Stimulated activated CD4-positive, alpha-beta T cell treated with anti-CD3 and anti-CD28 coated beads, Interleukin-1b, Interleukin-23, amount 100 ng/mL, for 1 hour (primary cell): ENCODE measurements at places on chromosomes 7 and 10.

DNA sequence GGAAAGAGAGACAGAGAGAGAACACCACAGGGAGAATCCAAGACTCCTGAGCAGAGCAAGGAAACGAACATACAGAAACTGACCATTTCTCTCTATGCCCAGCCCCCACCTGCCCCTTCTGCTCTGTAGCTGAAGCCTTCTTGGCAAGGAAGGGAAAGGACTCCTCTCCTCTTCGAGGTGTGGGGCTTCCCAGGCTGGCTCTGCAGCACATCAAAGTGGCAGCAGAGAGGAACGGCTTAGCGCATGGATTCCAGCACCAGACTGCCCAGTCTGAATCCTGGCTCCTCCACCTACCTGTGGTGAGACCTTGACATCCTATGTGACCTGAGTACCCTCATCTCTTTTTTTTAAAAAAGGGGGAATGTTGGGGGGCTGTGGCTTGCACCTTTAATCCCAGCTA lies 69.4 kb downstream of the SH3PXD2A start:
- DNase-seq = no peak

GRCh38 chr10:80700252-80700651 lies 162.6 kb downstream of the SH2D4B start:
- no peak for DNase-seq

DNA sequence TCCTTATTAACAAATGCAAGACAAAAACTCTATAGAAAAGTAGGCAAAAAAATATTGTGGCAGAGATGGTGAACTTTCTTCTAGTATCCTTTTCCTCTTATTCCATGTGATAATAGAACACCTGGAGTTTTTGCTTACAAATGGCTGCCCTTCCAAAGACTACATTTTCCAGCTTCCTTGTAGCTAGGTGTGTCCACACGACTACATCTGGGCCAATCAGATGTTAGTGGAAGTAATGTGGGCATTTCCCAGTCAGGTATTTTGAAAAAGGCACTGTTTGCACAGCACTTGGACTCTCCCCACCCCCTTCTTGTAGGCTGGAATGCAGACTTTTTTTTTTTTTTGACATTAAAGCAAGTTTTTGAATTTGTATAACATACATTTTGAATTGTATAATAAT lies 105.5 kb upstream of the TBX20 start:
- no peak for DNase-seq

GRCh38 chr7:134182078-134182477 lies 54.9 kb downstream of the LRGUK start:
- DNase-seq = no peak

DNA sequence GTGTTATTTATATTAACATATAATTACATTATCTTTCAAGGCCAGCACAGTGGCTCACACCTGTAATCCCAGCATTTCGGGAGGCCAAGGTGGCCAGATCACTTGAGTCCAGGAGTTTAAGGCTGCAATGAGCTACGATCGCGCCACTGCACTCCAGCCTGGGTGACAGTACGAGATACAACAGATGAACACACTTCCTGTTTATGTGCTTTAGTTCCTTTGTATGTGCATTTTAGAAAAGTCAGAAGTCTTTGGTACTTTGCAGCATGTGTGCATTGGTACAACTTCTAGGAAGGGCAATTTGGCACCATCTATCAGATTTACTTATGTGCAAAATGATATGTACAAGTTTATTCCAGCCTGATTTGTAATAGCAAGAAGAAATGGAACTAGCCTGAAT lies 13.3 kb downstream of the SLC35G1 start:
- DNase-seq = no peak
